ENCODE measurements at places on chromosomes 7 and 10.

- no peak for DNase-seq
Observed at GRCh38 chr7:75040512-75040911, 33.1 kb downstream of the RCC1L start.

DNA sequence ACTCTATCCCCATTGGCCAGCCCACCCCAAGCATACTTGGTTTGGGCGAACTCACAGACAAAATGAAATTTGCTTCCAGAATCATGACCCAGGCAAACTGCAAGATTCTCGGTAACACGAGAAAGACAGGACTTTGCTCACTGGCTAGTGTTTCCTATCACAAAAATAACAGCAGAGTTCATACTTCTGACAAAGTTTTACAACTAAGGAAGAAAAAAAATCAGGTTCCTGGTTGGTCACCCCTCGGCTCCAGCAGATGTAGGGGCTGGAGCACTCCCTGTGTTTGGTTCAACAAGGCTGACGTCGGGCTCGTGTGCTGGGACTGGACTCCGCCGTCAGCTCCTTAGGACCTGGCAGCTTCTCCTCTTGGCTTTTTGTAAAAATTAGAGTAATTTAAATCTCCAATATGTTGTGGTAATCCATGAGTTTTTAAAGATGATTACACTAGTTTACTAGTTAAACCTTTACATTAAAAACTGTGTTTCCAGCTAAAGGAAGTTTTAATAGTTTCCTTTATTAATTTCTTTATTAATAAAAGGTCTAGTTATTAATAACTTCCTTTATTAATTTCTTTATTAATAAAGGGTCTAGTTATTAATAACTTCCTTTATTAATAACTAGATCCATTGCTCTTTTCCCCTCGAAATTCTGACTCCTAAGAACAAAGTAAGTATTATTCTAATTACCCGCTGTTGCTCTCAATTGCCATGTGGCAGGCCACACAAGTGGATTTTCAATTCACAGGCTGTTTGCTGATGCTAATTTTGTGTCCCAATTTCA is 115.6 kb upstream of the RNF32 start:
- no peak for DNase-seq

GRCh38 chr7:138886501-138886917 is 88.5 kb upstream of the ATP6V0A4 start:
- DNase-seq = peak; percentile 40

GRCh38 chr7:148587076-148587475 is 3.5 kb upstream of the C7orf33 start:
- no peak for DNase-seq

- DNase-seq = no peak
Observed at GRCh38 chr7:22842973-22843372, 20.3 kb upstream of the TOMM7 start.

DNA sequence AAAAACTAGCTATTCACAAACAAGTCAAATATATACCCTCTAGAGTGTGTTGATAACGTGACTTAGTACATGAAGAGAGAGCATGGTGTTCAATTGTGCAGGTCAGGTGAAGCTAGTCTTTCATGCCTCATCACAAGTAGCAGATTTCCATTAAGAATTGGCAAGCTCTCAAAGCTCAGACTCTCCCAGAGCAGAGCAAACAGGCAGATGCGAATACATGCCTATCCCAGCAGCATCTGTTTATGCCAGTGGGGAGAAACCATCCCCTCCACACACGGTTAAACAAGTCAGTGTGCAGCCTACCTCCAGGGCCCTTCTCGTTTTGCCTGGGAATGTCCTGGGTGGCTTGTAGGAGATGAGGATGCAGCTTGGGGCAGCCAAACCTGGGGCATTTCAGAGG is 532.5 kb upstream of the C7orf33 start:
- DNase-seq = no peak

DNA sequence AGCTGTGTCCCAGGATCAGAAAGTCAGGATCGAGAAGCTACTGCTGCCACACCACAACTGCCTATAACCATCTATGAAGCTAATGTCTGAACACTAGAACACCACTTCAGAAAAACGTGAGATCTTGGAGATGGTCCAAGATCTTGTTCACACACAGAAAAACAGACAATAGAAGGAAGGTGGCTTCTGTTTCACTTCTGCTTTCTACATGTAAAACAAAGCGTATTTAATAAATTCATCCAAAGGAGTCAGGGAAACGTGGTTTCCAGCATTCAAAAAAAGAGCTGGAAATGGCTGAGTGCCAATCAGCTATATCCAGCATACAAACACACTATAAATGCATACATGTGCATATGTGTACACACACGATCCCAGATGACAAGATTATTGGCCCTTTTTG is 70.2 kb upstream of the CCDC71L start:
- no peak for DNase-seq

GRCh38 chr7:94364816-94365215 is 29.9 kb upstream of the COL1A2 start:
- no peak for DNase-seq

- no peak for DNase-seq
Observed at GRCh38 chr10:132592790-132593383, 55.3 kb downstream of the INPP5A start.

- DNase-seq = no peak
Observed at GRCh38 chr7:29920491-29920890, 69.1 kb downstream of the SCRN1 start.

- DNase-seq = no peak
Observed at GRCh38 chr10:60669501-60669900, 108.8 kb upstream of the CDK1 start.

GRCh38 chr10:96685306-96685705 is 35.0 kb downstream of the PIK3AP1 start:
- DNase-seq = no peak

DNA sequence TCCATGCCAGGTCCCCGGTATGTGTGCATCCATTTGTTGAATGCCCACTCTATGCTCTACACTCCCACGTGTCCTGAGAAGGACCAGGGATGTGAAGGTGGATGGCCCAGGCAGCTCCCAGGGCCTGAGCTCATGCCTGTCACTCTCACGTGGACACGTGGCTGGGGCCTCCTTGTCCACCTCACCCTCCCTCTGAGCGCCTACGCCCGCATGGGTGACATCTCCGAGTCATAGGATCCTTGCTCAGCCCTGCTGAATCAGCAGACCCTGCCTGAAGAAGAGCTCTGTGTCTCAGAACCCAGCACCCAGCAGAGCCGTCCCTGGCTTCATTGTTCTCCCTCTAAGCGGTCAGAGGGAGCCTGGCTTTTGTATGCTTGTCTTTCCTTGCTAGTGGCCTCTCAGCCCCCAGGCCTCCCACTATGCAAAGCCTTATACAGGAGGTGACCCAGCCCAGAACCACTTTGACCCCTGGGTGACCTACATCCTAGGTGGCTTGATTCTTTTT is 107.9 kb upstream of the PPIF start:
- peak; percentile 73 for DNase-seq

GRCh38 chr7:70660154-70660818 is 471.7 kb upstream of the GALNT17 start:
- DNase-seq = no peak

DNA sequence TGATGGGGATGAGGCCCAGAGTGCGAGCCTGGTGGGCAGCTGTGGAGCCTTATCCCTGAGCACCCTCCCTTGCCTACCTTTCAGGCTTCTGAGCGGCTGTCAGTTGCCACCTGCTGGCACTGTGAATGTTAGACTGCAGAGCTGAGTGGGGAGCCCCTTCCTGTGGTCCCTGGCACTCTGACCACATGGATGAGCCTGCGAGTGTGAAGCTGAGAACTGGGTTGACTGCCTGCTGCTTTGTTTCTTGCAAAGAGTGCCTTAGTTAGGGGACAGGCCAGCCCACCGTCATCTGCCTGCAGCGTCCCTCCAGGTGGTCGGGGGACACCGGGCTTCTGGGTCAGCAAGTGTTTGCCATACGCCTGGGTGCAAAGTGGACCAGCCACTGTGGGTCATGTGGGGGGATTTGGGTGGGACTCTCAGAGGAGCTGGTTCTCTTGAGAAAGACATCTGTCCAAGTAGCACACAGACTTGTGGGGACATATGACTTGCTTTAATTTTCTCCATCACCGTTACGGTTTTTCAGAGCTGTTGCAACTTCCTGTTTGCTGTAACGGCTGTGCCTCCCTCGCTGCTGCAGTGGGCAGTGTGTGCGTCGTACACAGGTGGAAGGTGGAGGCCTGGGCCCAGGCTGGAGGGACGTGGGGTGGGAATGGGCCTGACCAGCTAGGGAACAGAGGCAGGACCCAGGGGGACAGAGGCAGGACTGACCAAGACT is 13.7 kb downstream of the INPP5A start:
- DNase-seq = no peak

- DNase-seq = peak; percentile 83
Observed at GRCh38 chr7:78702770-78703169, 750.7 kb downstream of the MAGI2 start.

- DNase-seq = peak; percentile 18
Observed at GRCh38 chr7:38702002-38702535, 70.9 kb upstream of the AMPH start.

DNA sequence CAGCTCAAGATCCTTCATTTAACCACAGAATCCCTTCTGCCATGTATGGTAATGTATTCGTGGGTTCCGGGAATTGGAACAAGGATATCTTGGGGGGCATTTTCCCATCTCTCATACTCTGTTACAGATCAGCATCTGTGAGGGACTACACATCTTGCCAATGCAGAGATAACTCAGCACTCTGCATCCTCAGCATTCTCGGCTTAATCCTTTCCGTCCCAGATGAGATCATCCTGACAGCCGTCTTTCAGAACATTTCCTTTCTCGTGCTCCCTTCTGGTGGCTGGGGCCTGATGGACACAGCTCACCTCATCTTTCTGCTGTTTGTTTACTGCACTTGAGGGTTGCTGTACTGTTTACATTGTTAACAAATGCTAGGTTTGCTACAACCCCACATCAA is 25.3 kb downstream of the FKBP6 start:
- no peak for DNase-seq

- DNase-seq = peak; percentile 25
Observed at GRCh38 chr7:101538596-101539459, 90.3 kb downstream of the MYL10 start.

GRCh38 chr10:34405611-34406462 is 409.3 kb downstream of the PARD3 start:
- peak; percentile 63 for DNase-seq

GRCh38 chr10:11276449-11276990 is 258.8 kb downstream of the CELF2 start:
- DNase-seq = no peak

DNA sequence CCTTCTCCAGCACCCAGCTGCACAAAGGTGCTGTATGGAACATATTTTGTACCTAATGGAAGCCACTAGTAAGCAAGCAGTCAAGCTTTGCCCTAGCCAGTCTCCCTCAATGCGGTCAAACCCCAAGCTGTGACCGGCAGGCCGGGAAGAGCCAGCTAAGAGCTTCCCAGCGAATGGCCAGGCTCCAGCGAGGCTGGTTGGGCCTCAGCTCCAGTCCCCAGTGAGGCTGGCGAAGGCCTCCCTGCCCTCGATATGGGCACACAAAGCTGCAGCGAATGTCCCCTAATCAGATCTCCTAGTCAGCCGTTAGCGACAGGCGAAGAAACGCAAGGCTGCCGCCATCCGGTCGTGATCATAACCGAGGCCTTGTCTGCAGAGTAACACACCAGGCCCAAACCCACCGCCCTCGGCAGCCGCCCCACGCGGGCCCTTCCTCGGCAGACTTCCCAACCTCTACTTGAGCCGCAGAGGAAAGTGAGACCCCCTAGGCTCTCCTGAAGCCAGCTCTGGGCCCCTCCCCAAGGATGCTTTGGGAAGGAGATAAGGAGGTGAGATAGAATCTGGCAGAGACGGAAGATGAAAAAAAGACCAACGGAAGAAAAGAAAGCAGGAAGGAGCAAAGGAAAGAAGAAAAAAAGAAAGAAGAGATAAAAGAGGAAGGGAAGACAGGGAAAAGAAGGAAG is 3.1 kb upstream of the HOXA9 start:
- DNase-seq = no peak

DNA sequence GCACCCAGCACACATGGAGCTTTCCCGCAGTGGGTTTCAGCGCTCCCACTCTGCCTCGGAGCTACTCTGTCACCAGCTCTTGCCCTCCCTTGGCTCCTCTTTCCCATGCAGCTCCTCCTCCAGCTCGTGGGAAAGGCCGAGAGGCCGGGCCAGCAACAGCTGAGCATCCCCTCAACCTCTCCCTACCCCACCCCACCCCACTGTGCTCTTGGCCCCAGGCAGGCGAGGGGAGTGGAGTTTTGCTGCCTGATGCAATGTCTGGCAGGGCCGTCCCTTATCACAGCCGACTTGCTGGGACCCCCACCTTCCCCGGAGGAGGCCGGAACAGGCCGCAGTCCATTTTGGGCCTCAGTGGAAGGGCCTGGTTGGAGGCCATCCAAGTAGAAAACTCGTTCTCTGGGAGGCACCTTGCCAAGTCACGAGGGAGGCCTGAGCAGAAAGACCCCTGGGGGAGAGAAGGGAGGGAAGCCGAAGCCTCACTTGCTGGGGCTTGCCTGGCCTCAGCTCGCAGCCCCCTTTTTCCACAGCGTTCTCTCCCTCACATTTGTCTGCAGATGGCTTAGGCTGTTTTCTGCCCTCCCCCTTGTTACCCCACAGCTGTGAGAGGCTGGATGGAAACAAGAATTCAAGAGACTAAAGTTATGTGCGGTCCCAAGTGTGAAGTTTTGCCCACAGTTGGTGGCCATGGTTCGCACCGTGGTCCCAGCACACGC is 35.3 kb downstream of the CHST3 start:
- DNase-seq = no peak

DNA sequence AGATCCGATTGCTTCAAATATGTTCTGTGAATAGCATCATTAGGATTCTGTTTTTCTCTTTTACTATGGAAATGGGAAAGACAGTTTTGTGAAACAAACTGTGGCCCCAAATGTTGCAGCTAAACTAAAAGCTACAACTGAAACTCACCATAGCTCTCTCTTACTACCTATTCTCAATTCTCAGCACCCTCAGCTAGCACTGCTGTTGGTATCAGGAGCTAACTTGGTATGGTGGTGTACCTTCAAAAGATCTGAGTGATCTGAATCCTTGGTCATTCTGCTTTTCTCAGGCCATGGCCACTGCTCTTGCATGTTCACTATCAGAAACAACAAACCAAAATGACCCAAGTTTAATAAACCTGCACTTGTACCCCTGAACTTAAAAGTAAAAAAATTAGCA is 1208.0 kb downstream of the SORCS1 start:
- DNase-seq = no peak

GRCh38 chr10:44089671-44090070 is 295.2 kb downstream of the CXCL12 start:
- DNase-seq = no peak

GRCh38 chr10:20855398-20856038 is 41.6 kb downstream of the NEBL start:
- DNase-seq = no peak

DNA sequence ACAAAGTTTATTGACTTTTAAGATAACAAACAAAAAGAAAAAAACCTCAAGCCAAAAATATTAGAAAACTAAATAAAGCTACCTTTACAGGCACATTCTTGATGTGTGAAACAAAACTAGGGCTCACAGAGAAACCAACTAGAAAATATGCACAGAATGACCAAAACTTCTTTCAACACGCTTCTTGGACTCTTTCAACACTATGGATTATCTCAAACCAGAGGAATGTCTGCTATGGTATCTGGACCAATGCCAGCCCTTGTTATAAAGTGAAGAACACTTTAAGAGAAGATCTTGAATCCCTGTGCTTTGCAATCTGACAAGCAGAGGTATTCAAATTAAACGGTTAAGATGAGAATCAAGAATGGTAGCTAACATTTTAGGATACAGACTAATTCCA is 76.6 kb downstream of the DNAJC1 start:
- peak; percentile 91 for DNase-seq

All from mammary epithelial cell (primary cell).